Aorta (tissue), 5 donors: ENCODE measurements at places on chromosomes 13 and 19.

DNA sequence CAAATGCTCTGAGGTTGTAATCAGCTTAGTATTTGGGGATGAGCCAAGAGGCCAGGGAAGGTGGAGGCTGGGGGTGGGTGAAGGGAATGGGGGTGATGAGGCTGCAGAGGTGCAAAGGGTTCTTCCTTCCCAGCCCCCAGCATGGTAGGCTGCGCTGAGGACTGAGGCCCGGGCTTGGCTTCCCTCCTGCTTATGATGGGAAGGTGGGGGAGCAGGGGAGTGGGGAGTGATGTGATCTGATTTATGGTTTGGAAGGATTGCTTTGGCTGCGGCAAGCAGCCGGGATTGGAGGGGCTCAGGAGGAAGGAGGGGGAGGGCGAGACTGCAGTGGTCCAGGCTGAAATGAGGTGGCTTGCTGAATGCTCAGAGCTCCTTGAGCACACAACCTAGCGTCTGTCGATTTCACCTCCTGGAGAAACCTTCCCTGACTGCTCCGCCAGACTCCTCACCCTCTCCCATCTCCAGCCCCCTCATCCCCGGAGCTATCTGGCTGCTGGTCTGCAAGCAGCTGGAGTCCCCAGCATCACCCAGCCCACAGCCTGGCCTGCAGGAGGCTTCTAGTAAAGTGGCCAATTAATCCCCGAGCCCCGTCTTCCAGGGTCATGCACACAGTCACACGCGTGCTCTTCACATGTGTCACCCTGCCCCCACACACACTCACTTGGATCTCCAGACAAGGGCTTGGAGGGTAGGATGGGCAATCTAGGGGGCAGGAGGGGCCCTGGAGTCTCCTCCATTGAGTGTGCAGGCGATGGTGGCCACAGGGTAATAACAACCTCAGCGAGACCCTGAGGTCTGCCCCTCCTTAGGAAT, 757 bp upstream of the CLEC11A start:
- DNase-seq, result no peak

DNA sequence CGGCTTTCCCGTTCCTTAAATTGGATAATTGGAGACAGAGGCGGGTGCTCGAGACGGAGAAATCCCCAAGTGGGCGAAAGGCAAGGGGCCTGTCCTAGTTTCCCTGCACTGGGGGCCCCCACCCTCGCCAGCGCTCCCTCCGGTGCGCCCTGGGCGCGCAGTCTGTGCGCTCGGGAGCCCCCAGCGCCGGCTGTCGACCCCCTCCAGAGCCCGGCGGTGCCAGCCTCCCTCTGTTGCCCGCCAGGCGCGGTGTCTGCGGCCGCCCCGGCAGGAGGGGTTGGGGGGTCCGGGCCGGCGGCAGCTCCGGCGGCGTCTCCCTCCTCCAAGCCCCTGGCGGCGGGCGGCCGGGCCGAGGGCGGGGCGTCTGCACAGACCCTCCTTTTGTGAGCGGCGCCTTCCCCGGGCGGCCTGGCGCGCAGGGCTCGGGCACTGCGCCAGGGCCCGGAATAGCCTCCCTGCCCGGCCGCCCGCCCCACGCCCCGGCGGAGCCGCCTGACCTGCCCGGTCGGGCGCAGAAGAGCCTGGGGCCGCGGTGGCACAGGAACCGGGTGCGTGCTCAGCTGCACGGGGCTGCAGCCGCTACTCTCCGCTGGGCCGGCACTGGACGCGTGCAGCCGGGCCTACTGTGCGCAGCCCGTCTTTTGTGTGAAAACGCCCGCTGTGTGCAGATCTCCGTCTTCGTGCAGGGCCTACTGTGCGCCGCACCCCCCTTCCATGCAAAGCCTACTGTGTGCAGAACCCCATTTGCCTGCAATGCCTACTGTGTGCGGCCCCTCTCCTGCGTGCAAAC, 13.2 kb downstream of the GADD45B start:
- peak; percentile 89 for DNase-seq

- peak; percentile 70 for DNase-seq
Observed at GRCh38 chr19:6710273-6711077, 10.0 kb downstream of the C3 start.

- no peak for DNase-seq
Observed at GRCh38 chr19:29404015-29404414, 121.8 kb upstream of the VSTM2B start.

DNA sequence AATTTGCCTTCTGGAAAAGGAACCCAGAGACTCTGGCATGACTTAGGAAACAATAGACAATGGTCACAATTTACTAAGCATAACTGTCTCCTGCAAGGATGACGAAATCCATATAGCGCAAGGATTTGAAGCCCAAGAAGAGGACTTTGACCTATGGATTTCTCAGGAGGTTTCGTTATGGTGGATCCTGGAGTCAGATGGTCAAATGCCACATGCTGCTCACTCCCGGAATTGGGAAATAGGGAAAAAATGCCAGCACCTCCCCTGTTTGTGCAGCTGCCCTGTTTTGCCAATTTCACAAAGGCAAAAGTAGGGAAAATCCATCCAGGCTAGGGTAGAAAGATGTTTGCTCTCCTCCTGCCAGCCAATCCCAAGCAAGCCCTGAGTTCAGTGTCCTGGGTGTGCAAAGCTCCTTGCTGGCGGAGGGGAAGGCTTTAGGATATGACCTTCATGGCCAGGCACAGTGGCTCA, 23.4 kb downstream of the RDH8 start:
- DNase-seq, result no peak
